ENCODE measurements at places on chromosomes 1 and 21.

DNA sequence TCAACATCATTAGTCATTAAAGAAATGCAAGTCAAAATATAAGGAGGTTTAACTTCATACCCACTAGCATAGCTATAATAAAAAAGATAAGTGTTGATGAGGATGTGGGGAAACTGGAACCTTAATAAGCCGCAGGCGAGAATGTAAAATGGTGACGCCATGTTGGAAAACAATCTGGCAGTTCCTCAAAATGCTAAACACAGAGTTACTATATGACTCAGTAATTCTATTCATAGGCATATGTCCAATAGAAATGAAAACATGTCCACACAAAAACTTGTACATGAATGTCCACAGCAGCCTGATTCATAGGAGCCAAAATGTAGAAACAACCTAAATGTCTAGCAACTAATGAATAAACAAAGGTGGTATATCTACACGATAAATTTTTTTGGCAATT, 23.2 kb downstream of the DDX59 start:
- no peak for DNase-seq

GRCh38 chr1:222275729-222276465, 272.0 kb downstream of the HHIPL2 start:
- no peak for DNase-seq

- DNase-seq: no peak
Measured at GRCh38 chr1:46517932-46518498, 28.4 kb downstream of the DMBX1 start.

GRCh38 chr1:230976825-230977747, 1.6 kb downstream of the TTC13 start:
- DNase-seq: no peak

- no peak for DNase-seq
Measured at GRCh38 chr1:89460325-89460724, 64.3 kb upstream of the LRRC8B start.
